ENCODE measurements at places on chromosomes 3 and 15. TPM values are rescaled to one million over a fixed set of nuclear protein-coding genes. Genes with fewer than 3 reads are reported as not detected.

Gene SCG5
- 3.1 TPM for total RNA-seq

- no peak for DNase-seq
Observed at GRCh38 chr3:89565098-89565497, 457.7 kb downstream of the EPHA3 start.

Gene BAHD1
- total RNA-seq: 32.7 TPM

Gene SLC15A2
- total RNA-seq: 33.3 TPM

GRCh38 chr3:45084820-45085816 lies 59.0 kb downstream of the CLEC3B start:
- DNase-seq: peak; percentile 47

DNA sequence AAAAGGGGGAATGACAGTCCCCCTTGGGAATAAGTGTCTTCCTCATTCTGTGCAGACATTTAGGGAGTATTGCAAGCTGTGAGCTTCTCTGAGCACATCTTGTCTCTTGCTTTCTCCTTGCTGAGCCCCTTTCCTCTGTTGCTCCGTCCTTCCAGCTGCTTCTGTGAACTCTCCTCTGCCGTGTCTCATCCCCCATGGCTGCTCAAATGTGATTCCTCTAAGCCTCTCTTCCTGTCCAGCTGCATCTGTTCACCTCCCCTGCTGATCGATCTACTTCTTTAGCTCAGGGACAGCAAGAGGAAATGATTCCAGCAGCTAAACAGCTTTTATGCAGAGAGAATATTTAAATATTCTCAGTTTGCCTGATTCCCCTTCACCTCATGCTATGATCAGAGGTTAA lies 328.0 kb upstream of the DNAJC19 start:
- peak; percentile 60 for DNase-seq

Gene THSD4
- 3.5 TPM for total RNA-seq

GRCh38 chr3:15055019-15055557 lies 10.0 kb downstream of the MRPS25 start:
- DNase-seq: no peak

Gene C2CD4A
- 0.34 TPM for total RNA-seq

Measured in A673 (cell line).